ENCODE measurements at places on chromosomes 3 and 15.

DNA sequence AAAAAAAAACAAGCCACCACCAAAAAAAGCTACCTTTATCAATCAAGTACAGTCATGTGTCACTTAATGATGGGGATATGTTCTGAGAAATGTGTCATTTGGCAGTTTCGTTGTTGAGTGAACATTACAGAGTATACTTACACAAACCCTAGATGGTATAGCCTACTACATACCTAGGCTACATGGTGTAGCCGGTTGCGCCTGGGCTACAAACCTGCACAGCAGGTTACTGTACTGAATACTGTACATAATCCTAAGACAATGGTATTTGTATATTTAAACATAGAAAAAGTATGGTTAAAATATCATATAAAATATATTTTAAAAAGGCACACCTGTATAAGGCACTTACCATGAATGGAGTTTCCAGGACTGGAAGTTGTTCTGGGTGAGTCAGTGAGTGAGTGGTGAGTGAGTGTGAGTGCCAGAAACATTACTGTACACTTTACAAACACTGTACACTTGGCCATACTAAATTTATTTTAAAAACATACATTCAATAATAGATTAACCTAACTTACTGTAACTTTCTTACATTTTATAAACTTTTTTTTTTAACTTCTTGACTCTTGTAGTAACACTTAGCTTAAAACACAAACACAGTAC is 25.9 kb upstream of the JMJD7 start:
- DNase-seq = no peak

DNA sequence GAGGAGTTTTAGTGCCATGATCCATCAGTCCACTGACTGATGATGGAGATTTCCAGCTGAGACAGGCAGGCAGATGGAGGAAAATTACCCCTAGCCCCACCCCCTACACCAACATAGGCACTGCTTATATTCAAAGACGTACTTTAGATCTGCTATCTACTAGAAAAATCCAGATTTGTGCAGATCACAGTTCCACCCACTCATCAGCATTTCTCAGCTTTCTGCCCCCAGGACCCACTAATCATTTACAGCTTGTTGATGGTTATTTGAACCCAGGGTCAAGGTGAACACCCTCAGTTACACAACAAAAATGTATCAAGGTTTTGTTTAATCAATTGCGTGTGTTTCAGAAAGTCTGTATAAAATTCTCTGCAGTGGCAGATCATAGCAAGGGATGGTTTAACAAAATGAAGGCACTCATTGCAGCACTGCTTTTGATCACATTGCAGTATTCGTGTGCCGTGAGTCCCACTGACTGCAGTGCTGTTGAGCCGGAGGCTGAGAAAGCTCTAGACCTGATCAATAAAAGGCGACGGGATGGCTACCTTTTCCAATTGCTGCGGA is at the start of gene HRG:
HRG (plus strand) TSS at position 390 of the 564 bp plus-strand sequence; CDS start at position 408, 18 bp downstream.
- DNase-seq = no peak

DNA sequence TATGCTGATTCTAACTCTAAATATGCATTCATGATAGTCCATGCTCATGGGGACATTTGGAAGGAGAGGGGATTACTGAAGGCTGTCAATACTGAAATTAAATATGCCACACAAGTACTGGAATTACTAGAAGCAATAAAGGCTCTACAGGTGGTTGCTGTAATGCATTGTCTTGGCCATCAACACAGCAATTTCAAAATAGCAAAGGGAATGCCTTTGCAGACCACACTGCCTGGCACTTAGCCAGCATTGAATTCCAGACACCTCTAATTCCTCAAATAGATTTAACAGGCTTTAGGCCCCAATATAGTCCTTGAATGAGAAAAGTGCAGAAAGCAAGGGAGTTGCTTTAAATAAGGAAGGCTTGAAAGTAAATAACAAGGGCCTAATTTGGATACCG is 115.8 kb upstream of the PLCL2 start:
- no peak for DNase-seq

DNA sequence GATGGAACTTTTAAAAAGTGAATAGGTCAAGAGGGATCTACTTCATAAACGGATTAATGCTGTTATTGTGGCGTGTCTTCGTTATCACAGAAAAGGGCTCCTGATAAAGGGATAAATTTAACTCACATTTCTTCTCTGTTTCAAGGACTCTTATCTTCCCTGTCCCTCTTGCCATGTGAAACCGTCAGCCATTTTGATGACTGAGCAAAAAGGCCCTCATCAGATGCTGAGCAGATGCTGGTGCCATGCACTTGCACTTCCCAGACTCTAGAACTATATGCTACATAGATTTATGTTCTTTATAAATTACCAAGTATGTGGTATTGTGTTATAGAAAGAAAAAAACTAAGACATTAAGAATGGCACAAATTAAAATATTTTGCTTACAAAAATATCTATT is 1011.8 kb upstream of the GBE1 start:
- no peak for DNase-seq

DNA sequence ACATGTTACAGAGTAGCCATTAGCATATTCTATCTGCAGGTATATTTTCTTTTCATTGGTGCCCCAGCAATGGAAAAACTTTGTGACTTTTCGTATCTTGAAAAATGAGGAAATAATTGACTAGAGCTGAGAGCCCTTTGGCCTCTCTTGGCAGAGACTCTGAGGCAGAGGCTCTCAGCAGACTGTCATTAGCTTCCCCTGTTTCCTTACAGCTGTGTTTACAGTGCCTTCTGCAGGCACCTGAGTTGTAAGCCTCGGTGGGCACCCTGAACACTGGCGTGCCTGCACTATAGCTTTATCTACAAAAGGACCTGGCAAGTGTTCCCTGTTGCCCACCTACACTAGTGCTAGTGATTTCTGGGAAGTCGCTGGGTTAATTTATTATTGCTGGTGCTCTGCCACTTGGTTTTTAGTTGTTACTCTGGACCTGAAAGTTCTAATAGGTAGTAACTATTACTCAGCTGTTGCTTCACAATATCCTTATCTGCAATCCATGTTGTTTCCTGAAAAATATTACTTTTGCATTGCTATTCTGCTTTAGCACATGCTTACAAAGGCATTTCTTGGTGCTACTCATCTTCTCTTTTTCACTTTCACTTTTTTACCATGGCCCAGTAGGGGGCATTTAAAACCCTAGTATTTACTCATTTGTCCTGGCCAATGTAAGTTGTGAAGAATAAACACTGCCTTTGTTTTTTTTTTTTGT is 7.8 kb upstream of the GPR171 start:
- DNase-seq = no peak

DNA sequence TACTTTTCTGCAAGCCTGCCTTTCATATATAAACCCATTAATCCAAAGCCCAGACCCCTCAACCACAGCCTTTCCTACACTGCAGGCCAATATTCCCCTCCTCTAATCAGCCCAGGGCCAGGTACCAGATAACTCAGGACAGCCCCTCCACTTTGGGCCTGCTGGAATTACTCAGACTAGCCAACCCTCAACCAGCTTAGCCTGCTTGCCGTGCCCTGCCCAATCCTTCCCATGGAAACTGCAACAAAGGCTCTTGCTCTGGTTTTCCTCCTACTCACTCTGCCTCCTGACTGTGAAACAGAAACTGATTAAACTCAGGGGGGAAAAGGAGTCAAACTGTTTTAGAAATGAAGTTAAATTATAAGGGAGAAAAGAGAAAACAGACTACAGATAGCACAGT is 248.1 kb downstream of the KLF13 start:
- no peak for DNase-seq

- no peak for DNase-seq
Observed at GRCh38 chr15:52498706-52499105, 30.0 kb downstream of the MYO5A start.

GRCh38 chr15:57082054-57082728 is 163.7 kb downstream of the TCF12 start:
- no peak for DNase-seq

All from suprapubic skin (tissue), 4 donors.